ENCODE measurements at places on chromosomes 5 and 9.
A peak's percentile ranks its signal among the peaks of the same experiment; 100 is the strongest.

DNA sequence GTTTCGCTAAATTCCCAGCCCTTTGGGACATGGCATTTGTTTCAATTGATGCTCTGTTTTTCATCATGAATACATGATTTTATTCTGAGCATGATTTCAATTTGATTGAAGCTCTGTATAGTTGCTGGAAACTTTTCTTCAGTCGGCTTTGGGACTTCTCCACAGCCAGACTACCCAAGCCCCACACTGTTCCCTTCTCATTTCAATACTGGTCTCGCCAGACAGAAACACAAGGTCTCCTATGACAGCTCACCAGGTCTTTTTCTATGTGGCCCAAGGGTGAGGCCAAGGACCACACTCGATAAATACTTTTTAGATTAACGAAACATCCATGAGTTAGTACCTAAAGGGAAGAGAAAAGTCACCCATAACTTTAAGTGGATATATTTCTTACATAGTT, 132.2 kb downstream of the ARL15 start:
- ATAC-seq: peak; percentile 56

GRCh38 chr9:128414461-128414860, 6.2 kb upstream of the CERCAM start:
- ATAC-seq: no peak

DNA sequence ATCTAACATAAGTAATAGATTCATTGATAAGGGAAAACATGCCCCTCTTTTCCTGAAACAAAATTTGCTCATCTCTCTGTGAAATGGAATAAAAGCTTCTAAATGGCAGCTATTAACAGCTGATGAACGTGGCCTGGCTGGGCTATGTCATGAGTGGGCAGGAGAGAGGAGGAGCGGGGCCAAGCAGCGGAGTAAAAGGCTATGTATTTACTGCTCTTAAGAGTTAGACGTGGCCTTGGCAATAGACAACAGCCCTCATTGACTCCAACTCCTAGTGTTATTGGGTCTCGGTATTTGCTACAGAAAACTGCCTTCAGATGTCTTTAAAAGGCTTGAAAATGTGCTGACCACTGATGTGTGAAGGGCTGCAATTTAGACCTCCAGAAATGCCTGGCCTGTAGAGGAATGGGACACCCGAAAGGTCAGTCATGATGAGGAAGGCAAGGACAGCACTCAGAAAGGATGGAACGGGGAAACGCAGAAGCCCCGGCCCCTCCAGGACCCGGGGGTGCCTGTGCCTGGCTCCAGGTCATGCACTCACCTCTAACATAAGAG, 116.8 kb downstream of the PDZD2 start:
- no peak for ATAC-seq

- no peak for ATAC-seq
Measured at GRCh38 chr9:99038484-99038820, 66.5 kb upstream of the TGFBR1 start.

DNA sequence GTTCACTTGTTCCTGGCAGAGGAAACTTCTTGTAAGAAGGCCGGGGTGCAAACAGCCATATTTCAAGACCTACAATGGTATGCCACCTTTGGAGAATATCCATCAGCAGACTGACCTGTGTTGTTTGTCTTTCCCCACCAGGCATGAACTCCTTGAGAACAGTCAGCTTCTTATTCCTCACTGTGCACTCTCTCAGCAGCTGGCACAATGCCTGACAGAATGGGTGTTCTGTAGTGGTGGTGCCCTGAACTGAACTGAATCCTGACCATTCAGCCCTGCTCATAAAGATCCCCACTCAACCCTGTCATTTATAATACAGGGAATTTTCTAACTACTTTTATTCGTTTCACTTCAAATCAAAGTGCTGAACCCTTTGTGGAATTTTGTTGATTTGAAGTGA, 206.9 kb downstream of the COX7C start:
- ATAC-seq: no peak

- no peak for ATAC-seq
Measured at GRCh38 chr5:23930985-23931384, 423.6 kb downstream of the PRDM9 start.

GRCh38 chr9:88494983-88495721, 39.8 kb upstream of the NXNL2 start:
- ATAC-seq: no peak

GRCh38 chr9:9998491-9999287, 614.1 kb downstream of the PTPRD start:
- no peak for ATAC-seq

DNA sequence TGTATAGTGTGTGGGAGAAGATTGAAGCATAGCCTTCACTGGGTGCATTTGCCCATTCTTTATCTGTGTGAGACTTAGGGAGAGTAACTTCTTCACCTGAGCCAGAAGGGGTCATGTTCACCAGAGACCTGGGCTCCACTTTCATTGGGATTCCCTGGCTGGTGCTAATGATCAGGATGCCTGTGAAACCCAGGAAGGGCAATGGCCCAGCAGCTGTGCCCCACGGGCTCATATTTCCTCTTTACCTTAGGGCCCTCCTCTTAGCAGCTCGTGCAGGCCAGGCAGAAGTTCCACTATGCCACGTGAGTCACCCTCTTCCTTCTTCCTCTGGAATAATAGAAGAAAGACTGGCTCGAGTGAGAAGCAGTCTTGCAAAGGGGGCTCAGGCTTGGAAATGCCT, 5.0 kb downstream of the PPARGC1B start:
- ATAC-seq: no peak

- no peak for ATAC-seq
Measured at GRCh38 chr5:28265877-28266276, 1227.5 kb upstream of the CDH9 start.

DNA sequence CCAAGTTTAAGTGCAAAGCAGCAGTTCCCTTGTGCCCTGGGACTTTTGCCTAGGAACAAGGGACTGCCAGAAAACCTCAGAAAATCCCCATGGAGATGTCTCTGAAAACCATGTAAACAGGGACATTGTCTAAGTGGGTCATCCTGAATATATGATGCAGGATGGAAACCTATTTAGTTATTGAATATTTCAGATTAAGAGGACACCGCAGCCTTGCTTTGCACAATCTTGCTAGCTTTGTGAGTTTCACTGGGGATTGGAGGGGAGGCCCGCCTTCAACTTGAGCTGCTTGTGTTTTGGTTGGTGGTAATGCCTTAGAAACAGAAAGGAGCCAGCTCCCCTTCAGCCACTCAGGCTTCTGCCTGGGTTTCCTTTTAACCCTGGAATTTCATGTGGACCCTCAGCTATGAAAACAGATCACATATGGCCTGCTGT, 112.8 kb downstream of the C9orf152 start:
- ATAC-seq: no peak

DNA sequence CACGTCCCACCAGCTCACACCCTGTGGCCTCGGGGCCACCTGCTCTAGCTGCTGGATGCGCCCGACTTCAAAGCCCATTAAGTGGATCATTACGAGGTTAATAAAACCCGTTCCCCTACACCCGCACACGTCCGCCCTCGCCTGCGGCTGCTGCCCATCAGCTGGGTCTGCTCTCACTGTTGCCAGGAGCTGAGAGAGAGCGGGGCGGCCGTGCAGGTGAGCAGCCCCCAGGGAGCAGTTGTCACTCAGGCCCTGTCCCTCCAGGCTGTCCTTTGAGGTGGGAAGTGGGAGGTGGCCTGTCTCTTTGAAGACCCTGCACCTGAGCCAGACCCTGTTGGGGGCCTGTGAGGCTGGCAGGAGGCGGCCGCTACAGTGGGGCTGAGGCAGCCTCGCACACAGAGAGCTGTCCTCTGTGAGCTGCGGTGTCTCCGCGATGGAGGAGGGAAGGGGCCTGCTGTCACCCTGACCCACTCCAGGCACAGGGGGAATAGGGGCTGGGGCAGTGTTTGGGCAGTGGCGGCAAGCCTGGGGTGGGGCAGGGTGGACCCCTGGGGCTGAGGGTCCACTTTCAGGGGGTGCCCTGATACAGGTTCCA, 12.8 kb upstream of the UNC5A start:
- ATAC-seq: no peak

GRCh38 chr5:157464519-157465171, 4.6 kb downstream of the NIPAL4 start:
- ATAC-seq: peak; percentile 62

DNA sequence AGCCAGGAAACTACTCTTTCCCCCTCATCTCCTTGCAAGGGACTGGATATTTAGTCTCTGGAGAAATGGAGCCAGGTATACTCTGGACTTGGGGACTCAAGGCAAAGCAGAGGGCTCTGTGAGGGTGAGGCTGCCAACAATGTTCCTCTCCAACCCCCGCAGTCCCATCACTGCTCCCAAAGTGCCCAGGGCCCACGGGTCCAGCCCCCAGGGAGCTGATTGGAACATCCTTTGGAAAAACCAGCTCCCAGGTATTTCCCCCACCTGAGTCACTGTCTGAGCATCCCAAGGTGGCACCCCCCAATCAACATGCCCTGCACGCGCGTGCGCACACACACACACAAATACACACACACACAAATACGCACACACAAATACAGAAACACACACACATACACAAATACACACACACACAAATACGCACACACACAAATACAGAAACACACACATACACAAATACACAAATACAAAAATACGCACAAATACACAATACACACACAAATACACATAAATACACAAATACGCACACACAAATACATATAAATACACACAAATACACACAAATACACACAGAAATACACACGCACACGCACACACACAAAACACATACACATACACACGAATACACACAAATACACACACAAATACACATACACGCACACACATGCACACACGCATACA, 137.4 kb downstream of the DAB2IP start:
- ATAC-seq: no peak

GRCh38 chr9:935348-935965, 41.0 kb upstream of the DMRT3 start:
- no peak for ATAC-seq

DNA sequence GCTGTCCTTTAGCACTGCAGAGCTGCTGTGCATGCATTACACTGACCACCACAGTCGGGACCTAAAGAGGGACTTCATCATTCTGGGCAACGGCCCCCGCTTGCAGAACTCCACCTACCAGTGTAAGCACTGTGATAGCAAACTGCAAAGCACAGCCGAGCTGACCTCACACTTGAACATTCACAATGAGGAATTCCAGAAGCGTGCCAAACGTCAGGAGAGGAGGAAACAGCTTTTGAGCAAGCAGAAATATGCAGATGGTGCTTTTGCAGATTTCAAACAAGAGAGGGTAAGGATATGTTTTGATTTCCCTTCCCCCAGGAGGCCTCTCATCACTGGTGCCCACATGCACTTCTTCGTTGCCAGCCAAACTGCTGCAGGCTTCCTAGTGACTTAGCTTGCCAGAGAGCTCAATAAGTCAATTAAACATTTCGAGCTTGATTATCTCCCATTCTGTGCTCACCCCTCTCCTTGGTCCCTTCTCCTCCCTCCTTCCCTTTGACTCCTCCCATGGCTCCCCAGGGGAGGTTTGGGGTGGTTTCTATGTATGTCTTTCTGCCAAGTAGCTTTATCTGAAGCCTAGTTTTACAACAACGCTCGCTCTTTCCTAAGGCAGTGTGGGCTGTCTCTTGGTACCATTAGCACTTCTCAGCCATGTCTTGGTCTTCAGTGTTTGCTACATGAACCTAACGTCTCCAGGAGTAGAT, 66.7 kb downstream of the ZNF462 start:
- ATAC-seq: no peak

DNA sequence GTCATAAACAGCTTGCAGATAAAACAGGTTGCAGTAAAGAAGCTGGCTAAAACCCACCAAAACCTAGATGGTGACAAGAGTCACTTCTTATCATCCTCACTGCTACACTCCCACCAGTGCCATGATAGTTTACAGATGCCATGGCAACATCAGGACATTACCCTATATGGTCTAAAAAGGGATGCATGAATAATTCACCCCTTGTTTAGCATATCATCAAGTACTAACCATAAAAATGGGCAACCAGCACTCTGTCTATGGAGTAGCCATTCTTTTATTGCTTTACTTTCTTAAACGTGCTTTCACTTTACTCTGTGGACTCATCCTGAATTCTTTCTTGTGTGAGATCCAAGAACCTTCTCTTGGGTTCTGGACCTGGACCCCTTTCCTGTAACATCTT, 6.7 kb upstream of the SOX30 start:
- ATAC-seq: no peak

DNA sequence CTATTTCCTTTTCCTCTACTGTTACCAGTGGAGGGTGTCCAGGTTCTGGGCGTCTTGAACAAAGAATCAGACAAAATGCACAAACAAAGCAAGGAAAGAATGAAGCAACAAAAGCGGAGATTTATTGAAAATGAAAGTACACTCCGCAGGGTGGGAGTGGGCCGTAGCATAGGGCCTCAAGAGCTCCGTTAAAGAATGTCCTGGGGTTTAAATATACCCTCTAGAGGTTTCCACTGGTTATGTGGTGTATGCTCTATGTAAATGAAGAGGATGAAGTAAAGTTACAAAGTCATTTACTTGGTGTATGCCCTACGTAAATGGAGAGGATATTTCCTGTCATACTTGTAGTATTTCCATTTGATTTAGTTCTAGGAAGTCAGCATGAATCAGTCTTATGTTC, 113.5 kb upstream of the MRPS30 start:
- no peak for ATAC-seq

DNA sequence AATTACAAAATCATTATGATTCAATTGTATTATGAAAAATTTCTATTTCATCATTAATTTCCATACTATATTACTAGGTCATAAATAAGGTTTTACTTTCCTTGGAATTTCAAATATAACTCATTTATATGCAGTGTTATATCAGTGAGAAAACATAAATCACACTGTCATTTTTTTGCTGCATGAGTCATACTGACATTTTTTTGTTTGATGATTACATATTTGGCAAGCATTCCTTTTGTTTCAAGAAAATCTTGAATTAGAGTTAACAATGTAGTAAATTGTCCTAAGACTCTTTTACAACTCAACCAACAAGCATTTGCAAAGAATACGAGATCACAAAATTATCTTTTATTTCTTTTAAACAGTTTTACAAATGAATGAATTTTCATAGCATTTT, 298.4 kb upstream of the SEMA6A start:
- no peak for ATAC-seq

GRCh38 chr5:73596705-73597328, 29.2 kb upstream of the ARHGEF28 start:
- ATAC-seq: no peak

GRCh38 chr9:130948266-130948665, 9.2 kb upstream of the FIBCD1 start:
- ATAC-seq: no peak

DNA sequence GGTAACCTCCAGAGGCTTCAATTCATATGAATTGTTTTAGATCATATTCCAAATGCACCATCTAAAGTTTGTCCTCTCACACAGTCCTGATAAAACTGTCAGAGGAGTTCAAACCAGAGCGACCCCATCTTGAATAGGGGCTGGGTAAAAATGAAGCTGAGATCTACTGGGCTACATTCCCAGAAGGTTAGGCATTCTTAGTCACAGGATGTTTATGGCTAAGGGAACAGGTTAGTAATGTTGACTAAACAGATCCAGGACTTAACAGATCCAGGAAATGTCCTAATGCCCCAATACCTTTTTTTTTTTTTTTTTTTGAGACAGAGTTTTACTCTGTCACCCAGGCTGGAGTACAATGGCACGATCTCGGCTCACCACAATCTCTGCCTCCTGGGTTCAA, 192.6 kb upstream of the PRDM9 start:
- ATAC-seq: no peak

All from stimulated activated memory B cell treated with anti-CD40 and anti-IgM and Interleukin-4, amounts not matched to agents 10 μg/mL and 1 μg/mL and 100 μg/mL, for 72 hours (primary cell).